Activated CD4-positive, alpha-beta T cell treated with anti-CD3 and anti-CD28 coated beads, Interleukin-2, amount 50 U/mL, for 16 hours (primary cell): ENCODE measurements at places on chromosomes 2 and 18.

DNA sequence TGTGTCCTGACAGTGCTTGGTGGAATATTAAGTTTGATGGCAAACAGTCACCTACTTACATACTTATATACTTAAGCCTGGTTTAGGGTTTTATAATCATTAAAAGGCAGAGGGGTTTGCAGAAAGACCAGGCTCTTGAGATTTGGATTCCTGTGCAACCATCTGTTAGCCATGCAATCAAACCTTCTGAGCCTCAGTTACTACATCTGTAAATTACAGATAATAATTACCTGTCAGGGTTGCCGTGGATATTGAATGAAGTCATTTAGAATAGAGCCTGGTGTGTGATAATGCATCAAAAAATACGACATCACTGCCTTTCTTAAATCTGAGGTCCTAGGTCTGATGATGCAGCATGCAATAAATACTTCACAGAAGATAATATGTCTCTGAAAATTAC is 152.9 kb downstream of the ARHGAP28 start:
- DNase-seq, result no peak

DNA sequence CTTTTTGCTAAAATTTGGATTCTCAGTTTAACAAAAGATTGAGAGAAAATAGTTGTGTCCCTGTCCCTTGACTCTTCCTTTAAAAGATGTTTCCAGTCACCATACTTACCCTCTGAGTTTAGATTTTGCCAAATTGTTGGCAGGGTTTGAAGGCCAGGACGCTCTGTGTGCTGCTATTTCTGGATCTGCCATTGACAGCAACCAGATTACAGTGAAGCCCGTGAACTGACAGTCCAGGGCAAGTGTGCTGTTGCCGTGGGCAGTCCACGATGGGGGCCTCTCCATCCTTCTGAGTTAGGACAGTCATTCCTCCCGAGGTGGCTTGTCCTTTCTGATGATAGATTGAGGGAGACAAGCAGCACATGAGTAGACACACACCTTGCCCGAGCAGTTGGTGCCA is 89.9 kb downstream of the PTPRM start:
- DNase-seq, result no peak

- no peak for DNase-seq
These were observed 189.4 kb upstream of the LHCGR start for GRCh38 chr2:48944956-48945355.

DNA sequence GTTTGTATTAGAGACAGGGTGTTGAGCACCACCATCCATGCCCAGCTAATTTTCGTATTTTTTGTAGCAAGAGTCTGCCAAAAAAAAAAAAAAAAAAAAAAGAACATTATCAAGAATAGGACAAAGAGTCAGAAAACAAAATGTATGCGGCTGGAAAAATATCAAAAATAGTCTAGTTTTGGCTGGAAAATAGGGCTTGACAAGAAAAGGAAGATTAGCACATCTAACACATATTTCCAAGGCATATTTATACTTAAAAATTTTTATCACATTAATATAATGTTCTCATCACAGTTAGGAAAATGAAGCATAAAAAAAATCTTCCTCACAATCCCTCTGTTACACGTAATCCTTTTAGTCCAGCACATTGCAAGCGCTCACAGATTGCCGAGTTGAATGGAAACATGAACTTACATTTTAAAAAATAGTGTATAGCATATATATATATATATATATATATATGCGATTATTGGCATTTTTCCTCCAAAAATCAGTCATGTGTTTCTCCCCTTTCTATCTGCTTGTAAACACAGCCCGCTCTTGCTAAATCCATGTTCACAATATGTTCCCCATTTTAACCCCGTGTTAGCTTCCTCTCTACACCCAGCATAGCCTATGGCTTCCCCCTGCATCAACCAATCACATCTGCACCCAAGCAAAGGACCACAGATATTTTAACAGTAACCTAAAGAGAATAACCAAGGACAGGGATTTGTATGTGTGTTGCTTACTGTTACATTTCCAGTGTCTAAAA is 183.0 kb downstream of the AFF3 start:
- no peak for DNase-seq

DNA sequence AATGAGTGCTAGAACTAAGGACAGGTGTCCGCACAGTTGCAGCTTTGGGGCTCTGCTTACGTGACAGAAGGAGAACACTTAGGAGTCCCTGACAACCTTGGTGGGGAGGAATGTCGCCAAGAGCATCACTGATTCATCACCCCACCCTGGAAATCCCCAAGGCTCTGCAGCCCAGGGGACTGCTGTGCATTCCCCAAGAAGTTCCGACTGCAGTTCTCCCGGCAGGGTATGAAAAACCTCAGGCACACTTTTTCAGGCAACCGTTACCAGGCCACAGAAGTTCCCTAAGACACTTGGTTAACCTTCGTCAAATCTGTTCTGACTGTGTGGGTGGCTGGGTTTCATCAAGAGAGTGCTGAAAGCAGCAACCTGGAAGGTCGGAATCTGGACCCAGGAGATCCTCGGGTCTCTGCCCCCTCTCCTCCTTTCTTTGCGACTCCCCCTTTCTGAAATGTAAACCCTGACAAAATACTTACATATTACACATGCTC is 192.1 kb upstream of the CXCR4 start:
- DNase-seq, result peak; percentile 64

DNA sequence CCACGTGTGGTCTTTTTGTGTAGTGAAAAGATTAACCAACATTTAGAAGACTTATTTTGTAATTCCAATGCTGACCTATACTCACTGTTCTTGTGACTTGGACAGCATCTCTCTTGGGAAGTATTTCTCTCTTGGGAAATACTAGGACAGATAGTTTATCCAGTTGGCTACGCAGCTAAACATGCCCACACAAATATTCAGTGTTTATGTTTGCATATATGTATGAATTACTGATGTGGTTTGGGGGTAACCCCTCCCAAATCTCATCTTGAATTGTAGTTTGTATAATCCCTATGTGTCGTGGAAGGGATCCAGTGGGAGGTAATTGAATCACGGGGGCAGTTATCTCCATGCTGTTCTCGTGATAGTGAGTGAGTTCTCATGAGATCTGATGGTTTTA is 2062.3 kb upstream of the CELF4 start:
- DNase-seq, result no peak

DNA sequence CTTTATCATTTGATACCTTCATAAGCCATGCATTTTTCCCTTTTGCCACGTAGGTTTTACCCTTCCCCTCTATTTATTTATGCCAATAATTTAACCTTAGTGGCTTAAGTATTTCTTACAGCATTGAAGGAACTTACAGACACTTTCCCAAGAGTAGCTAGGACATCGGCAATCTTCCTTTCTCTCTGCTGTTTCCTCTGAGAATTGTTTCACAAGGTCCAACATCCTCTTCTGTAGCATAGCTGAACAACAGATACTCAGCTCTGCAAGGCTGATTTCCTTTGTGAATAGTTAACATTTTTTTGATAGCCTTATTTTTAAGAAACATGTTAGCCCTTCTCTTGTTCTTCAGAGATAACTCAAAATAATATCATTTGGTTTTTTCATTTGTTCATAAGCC is 1.1 kb upstream of the GCA start:
- no peak for DNase-seq

DNA sequence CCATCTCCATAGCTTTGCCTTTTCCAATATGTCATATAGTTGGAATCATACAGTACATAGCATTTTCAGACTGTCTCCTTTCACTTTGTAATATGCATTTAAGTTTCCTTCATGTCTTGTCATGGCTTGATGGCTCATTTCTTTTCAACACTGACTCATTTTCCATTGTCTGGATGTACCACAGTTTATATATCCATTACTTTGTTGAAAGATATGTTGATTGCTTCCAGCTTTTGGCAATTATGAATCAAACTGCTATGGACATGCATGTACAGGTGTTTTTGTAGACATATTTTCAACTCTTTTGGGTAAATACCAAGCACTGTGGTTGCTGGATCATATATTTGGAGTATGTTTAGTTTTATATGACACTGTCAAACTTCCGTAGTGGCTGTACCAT is 26.3 kb downstream of the ACSL3 start:
- no peak for DNase-seq

DNA sequence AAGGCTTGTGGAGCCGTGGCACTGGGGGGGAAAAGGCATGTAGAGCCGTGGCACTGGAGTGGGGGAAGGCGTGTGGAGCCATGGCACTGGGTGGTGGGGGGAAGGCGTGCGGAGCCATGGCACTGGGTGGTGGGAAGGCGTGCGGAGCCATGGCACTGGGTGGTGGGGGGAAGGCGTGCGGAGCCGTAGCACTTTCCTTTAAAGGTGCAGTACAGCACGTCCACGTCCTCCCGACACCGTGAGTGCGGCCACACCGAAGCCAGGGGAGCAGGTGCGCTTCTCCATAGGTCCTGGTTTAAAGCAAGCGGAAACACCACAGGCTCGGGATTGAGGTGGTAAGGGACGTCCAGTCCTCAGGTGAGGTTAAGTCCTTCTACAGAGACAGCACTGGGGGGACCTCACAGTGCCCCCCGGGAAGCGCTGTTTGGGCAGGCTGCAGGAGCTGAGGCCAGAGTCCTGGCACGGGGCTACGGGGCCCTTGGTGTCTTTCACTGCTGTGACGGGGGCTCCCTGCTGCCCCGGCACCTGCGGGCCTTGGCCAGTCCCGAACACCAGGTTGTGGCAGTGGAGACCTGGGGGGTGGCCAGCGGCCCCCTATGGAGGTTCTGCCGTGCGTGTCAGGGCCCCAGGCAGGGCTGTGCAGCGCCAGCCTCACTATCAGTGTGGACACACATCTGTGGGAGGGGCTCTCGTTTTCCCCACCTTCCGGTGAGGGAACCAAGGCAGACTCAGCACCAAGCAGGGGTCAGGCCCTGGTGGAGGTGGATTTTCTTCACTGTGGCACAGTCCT is 93.0 kb upstream of the CTDP1 start:
- no peak for DNase-seq

- no peak for DNase-seq
These were observed 180.3 kb downstream of the TFCP2L1 start for GRCh38 chr2:121104721-121105141.

GRCh38 chr2:152339556-152340286 is 4.7 kb downstream of the FMNL2 start:
- no peak for DNase-seq

- DNase-seq, result no peak
These were observed 54.6 kb downstream of the RBM43 start for GRCh38 chr2:151207100-151207499.

- DNase-seq, result no peak
These were observed 141.8 kb downstream of the MEIS1 start for GRCh38 chr2:66576561-66577320.

DNA sequence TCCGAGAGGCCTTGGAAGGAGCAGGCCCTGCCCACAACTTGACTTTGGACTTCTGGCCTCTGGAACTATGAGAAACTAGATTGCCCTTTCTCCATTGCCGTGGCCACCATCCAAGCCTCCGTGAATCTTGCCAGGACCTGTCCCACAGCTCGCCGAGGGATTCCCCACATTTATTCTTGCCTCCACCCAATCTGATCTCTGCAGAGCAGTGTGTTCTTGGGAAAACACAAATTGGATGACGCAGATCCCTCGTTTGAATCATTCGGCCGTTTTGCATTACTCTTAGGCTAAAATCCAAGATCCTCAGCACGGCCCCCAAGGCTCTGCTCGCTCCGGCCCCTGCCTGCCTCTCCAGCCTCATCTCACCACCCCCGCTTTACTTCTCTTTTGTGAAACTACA is 364.2 kb downstream of the ZNF516 start:
- DNase-seq, result no peak

DNA sequence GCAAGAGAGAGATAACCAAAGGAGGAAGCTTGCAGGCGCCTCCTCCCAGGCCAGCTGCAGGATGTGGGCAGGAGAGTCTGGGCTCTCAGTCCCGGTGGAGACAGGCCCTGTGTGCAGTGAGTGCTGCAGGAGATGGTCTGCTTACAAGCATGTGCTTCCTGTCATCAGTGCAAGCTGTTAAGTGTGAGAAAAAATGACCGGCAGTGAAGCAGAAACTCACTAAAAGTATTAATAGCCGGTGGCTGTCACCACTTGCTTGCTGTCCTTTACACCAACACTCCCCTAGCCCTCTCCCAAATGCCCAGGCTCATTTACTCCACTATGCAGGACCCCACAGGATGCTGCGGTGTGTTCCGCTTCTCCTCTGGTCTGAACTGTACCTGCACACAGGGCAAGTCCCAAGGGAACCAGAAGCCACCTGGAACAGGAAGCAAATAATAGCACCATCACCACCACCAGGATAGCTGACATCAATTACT is 435.6 kb upstream of the HS6ST1 start:
- DNase-seq, result peak; percentile 9

DNA sequence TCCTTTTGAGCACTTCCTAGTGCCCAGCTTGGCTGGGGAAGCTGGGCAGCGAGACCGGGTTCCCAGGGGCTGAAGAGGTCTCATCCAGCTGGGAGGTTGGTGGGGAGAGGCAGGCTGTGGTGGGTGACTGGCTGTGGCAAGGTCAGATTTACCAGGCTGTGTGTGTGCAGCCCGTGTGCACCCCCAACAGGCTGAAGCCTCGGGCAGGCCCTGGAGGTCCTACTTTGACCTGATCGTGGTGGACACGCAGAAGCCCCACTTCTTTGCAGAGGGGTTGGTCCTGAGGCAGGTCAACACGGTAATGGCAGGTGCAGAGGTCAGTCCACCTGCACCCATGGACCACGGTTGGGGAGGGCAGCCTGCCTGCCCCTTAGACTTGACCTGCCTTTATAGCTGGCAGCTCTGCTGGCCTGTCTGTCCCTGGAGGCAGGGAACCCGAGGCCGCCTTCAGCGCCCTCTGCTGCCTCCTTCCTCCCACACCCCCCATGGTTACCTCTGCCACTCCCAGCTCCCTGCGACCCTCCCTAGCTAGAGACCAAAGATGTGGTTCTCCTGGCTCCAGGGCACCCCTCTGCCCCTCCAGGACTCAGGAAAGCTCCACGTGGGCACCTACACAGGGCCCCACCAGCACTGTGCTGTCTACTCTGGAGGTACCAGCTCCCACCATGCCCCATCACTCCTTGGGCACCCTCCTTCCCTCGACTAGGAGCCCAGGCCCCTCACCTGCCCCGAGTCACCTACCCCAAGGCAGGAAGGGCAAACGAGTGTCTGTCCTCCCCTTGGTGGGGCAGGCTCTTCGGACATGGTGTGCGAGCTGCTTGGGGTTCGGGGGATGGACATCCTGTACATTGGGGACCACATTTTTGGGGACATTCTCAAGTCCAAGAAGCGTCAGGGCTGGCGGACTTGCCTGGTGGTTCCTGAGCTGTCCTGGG is 4.0 kb downstream of the NT5DC4 start:
- DNase-seq, result no peak

- no peak for DNase-seq
These were observed 676.7 kb upstream of the POU3F3 start for GRCh38 chr2:104177179-104177578.

DNA sequence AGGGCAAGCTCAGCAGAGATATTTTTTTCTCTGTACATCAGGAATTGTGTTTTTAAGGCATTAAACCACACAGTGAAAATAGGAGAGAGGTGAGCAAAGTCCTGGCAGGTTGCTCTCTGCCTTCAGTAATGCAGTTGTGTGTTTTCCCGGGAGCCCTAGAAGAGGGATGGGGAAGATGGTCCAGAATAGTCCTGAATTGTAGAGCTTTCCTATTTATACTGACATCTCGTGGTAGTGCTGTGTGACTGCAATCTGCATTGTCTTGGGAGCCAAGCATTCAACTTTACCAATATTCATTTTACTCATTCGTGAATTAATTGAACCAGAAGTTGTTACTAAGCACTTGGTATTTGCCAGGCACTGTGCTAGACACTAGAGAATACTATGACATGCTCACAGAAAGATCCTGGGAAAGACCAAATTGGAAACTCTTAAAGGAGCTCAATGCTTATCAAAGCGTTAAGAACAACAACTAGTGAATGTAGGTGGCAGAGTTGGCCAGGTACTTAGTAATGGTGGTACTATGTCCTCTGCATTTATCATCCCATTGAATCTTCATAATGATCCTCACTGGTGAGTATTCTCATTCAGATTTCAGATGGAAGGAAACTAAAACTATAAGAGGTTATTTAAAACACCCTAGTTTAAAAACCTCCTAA is 214.6 kb downstream of the TRIB2 start:
- peak; percentile 22 for DNase-seq
